ENCODE measurements at places on chromosomes 11 and 22.

DNA sequence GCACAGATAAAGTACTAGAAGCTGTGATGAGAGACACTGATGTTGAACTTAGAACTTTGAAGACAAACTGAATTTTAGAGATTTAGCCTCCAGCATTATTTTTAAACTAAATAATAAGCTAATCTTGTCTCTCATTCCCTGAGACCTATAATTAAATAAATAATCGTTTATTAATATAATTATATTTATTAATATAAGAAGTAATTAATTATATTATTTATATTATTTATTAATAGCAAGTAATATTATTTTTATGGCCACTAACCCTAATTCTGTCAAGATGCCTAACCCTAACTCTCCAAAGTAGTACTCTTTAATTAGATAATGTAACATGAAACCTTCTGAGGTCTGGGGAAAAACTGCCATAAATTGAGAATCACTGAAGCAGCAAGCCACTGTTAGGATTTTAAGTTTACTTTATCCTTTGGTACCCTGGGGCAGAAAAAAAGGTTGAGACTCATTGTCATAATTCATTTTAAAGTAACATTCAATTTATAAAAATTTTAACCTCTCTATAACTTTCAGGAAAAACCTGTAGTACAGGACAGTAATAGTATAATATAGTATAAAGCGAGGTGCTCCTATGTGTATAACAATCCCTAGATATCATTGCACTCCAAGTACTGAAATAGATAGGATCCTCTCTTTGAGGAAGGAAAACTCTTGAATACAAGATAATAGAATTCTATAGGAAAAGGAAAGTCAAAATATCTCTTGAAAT lies 85.4 kb downstream of the TTC28 start:
- DNase-seq: no peak

DNA sequence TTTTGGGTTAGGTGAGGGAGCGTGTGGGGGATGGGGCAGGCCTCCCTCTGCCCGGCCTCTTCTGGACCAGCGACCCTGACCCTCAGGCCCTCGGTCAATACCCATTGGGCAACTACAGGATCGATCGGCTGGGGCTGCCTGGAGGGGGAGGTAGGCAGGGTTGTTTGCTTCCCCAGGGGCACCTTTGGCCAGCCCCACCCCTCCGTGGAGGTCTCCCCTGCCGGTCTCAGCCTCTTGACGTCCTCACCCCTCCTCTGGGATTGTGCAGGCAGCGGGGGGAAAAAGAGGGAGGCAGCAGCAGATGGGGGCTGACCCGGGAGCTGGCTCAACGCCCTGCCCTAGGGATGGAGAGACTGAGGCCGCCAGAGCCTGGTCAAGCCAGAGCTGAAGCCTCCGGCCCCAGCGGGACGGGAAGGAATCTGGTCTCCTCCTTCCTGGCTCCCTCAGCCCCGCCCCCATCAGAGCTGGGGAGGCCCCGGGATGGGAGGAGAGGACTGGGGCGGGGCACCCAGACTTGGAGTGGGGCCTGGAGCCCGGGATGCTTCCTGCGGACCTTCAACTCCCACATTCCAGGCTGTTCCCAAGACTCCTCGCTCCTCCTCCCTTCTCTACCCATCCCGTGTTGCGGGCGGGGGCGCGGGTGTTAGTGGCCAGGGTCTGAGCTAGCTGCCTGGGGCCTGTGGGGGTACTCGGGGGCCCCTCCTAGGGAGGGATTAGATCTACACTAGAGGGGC lies 14.4 kb upstream of the CDC42EP1 start:
- DNase-seq: peak; percentile 97

DNA sequence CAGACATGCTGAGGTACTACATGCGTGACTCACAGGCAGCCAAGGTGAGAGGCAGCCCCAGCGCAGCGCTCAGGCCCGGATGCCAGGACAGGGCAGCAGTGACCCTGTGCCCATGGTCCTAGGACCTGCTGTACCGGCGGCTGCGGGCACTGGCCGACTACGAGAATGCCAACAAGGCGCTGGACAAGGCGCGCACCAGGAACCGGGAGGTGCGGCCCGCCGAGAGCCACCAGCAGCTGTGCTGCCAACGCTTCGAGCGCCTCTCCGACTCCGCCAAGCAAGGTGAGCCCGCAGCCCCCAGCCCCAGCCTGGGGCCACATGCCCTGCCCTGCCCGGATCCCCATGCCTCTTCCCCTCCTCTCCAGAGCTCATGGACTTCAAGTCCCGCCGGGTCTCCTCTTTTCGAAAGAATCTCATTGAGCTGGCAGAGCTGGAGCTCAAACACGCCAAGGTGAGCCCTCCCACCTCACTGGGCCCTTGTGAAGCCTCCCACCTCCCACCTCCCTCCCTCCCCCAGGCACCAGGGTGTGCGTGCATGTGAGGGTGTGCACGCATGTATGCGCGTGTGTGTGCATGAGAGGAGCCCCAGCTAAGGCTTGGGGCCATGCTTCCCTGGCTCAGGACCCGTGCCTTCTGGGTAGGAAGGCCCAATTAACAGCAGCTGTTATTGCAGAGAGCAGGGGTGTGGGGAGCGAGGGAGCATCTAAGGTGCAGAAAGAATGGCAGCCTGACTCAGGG lies 5.3 kb downstream of the CFL1 start:
- no peak for DNase-seq

GRCh38 chr11:1501421-1502167 lies 15.0 kb upstream of the MOB2 start:
- DNase-seq: no peak

DNA sequence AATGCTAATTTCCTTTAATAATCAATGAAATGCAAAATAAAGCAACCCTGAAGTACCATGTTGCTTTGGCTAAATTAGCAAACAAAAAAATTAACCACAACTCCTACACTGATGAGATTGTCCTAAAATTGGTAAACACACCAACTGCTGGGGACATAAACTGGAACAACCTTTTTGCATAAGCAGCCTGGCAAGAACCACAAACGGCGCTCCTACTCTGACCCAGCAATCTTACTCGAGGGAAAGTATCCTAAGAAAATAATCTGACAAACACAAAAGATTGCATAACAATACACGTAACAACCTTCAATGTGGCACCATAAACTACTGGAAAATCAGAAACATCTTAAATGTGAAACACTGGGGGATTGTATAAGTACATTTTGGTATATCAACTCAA lies 189.8 kb upstream of the PITPNB start:
- DNase-seq: no peak

- no peak for DNase-seq
Observed at GRCh38 chr11:76335842-76336241, 45.1 kb downstream of the THAP12 start.

GRCh38 chr11:95897731-95898130 lies 26.2 kb downstream of the MTMR2 start:
- DNase-seq: peak; percentile 50

- no peak for DNase-seq
Observed at GRCh38 chr11:118398791-118399559, 2.4 kb upstream of the ATP5MG start.

- DNase-seq: peak; percentile 79
Observed at GRCh38 chr11:95517453-95517852, 272.1 kb downstream of the FAM76B start.

- no peak for DNase-seq
Observed at GRCh38 chr11:119580751-119581150, 148.2 kb downstream of the NECTIN1 start.

- no peak for DNase-seq
Observed at GRCh38 chr11:133811850-133812685, 33.2 kb downstream of the SPATA19 start.

- no peak for DNase-seq
Observed at GRCh38 chr11:99257131-99257530, 236.4 kb downstream of the CNTN5 start.

DNA sequence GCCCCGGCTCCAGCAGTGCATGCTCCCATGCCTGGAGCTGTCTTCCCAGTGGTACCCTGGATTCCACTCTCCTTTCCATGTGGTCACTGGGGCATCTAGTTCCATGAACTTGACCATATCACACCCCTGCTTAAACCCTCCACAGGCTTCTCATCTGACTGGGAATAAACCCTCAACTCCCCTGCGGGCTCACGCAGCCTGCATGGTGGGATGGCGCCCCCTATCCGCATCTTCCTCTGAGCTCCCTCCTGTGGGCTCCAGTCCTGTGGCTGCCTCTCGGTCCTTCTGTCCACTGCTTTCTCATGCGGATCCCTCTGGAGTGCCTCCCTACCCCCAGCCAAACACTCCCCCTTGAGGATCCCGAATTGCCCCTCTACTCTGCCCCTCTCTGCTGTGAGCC lies 41.4 kb upstream of the TTLL12 start:
- peak; percentile 14 for DNase-seq
